ENCODE measurements at places on chromosomes 16 and 17. TPM values are rescaled to one million over a fixed set of nuclear protein-coding genes. Genes with fewer than 3 reads are reported as not detected.

GRCh38 chr17:41340934-41341861, 9.4 kb downstream of the KRT33A start:
- peak; percentile 82 for DNase-seq
- H3K4me1 ChIP-seq: peaks cover 58% of the 10 kb centered on the region
- H3K36me3 ChIP-seq: peaks cover 29% of the 10 kb centered on the region

DNA sequence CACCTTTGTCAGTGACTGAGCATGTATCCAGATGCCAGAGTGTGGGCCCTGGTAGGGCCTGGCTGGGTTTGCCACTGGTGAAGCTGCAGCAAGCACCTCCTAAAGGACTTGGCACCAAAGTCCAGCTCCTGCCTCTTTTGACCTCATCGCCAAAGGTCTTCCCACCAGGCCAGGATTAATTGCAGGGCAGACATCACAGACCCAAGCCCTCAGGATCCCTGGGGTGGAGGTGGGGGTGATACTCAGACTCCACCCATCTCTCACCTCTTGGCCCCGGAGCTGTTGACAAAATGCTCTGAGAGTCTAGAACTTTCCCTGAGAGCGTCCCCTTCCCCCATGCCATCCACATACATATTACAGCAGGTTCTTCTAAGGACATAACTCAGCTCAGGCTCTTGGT, 4.6 kb downstream of the WNT3 start:
- H3K27ac ChIP-seq: no peak overlapping the region
- no peaks in the 10 kb centered on the region for H3K36me3 ChIP-seq
- H3K4me1 ChIP-seq: peaks cover 9% of the 10 kb centered on the region
- no peak overlapping the region for H3K4me3 ChIP-seq
- DNase-seq: no peak

The KRTAP4-3 gene
- not detected for total RNA-seq

DNA sequence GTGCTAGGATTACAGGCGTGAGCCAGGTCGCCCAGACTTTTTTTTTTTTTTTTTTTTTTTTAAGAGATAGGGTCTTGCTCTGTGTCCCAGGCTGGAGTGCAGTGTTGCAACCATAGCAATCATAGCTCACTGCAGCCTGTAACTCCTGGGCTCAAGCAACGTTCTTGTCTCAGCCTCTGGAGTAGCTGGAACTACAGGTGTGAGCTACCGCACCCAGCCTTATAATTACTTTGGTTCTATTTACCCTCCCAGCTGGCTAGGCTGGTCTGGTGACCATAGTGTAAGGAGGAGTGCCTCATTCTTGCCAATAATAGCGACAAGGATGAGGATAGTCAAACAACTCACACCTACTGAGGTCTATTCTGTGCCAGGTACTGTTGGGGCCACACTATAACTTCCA, 39.6 kb upstream of the USP7 start:
- DNase-seq: no peak
- H3K27ac ChIP-seq: no peak overlapping the region
- H3K27me3 ChIP-seq: peaks cover 3% of the 10 kb centered on the region
- no peaks in the 10 kb centered on the region for H3K36me3 ChIP-seq
- no peak overlapping the region for H3K4me3 ChIP-seq

The IL21R gene
- total RNA-seq: 45.6 TPM

The TBC1D3H gene
- not detected for total RNA-seq

GRCh38 chr16:30581457-30581856, 4.0 kb downstream of the ZNF785 start:
- no peaks in the 10 kb centered on the region for H3K27me3 ChIP-seq
- H3K27ac ChIP-seq: no peak overlapping the region
- peaks cover 20% of the 10 kb centered on the region for H3K36me3 ChIP-seq
- DNase-seq: no peak
- peaks cover 27% of the 10 kb centered on the region for H3K4me1 ChIP-seq

The KCNH4 gene
- total RNA-seq: 0.17 TPM

The POLR3K gene
- total RNA-seq: 35.8 TPM

GRCh38 chr16:66516509-66516807, 33.5 kb downstream of the TK2 start:
- no peak for DNase-seq
- no peaks in the 10 kb centered on the region for H3K27me3 ChIP-seq
- no peaks in the 10 kb centered on the region for H3K36me3 ChIP-seq
- peaks cover 67% of the 10 kb centered on the region for H3K4me1 ChIP-seq

The KRTAP9-8 gene
- total RNA-seq: not detected

Data from activated CD4-positive, alpha-beta T cell treated with anti-CD3 and anti-CD28 coated beads, Interleukin-2, amount 10 ng/mL, durations not matched to agents 7 days and 5 days (primary cell).